ENCODE measurements at places on chromosomes 4 and X.

DNA sequence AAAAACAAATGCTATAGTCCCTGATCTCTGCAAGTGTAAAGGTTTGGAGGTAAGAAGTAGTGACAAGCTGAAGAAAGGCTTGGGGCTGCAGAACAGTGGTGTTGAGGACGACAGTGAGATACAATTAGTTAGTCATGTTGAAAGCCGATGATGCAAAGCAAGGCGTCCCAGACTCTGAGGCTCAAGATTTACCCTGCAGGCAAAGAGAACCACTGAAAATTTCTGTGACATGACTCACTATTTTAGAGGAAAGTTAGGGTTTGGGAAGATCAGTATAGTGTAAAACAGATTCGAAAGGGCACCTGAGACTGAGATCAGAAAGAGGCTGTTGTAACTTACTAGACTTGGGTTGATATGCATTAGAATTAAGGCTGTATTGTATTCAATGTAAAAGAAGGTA lies 281.3 kb upstream of the FTHL17 start:
- no peak for DNase-seq

DNA sequence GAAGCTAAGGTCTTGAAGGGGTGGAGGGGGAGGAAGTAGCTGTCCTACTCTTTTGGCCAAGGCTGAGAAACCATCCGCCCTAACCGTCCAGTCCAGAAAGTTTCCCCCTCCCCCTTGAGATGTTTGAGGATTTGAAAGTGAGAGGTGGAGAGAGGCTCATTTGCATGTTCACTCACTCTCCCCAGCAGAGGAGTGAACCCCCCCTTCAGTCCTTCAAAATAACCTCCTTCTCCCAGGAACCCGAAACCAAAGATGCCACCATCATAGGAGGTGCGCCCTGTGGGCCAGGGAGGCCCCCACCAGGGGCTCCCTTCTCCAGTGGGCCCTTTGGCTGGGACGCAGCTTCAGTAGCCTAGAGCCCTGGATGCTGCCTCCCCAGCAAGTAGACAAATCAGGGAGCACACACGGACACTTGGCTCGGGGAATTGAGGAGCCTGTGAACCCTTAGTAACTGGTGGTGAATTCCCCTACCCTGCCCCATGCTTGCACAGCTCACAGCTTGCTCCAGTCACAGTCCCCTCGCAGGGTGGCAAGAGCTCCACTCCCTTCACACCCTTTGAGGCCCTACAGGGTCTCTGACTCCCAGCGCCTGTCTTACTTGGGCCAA lies 25.6 kb downstream of the ELF4 start:
- DNase-seq: no peak

DNA sequence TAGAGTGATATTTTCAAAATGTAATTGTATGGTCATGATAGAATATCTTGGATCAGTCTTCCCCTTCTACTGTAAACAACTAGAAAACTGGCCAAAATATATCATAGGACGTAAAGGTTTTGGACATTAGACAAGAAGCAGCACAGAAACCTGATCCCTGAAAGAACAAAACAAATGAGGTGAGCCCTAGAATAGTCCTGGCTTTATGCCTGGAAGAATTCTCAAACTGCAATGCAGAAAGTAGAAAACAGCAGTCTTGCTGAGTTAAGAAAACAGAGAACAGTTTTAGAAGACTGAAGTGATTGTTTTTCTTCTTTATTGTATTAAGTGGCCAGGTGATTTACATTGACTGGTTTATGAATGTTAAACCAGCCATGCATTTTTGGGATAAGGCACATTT lies 19.5 kb downstream of the NSUN7 start:
- DNase-seq: no peak

DNA sequence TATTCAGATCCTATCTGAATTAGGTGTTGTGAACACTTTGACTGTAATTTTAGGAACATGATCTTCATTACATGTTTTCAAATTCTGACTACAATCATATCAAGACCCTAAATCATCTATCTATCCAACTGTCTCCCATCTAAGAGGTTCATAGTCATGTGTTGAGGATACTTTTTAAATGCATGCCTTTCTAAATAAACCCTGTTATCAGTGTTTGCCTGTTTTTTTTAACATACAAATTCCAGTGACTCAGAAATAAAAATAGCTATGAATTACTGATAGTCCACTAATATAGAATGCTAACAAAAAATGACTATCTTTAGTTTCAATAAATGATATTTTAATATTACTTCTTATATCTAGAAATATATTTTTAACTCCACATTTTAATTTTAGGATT lies 8.0 kb downstream of the RAB28 start:
- DNase-seq: no peak

DNA sequence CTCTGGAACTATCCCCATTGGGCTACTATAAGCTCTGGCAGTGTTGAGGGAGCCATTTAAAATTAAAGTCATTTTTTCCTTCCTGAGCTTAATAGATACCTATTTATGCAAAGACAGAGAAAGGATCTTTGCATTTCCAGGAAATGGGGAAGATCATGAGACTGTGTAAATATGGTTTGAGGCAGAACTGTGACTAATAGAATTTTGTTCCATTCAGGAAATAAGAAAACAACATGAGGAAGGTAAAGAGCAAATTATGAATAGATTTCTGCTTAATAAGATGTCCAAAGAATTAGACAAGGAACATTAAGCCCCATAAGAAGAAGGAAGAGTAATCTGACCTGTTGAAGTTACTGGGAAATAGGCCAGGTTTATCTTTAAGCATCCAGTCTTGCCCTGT lies 17.8 kb upstream of the TBC1D19 start:
- no peak for DNase-seq

DNA sequence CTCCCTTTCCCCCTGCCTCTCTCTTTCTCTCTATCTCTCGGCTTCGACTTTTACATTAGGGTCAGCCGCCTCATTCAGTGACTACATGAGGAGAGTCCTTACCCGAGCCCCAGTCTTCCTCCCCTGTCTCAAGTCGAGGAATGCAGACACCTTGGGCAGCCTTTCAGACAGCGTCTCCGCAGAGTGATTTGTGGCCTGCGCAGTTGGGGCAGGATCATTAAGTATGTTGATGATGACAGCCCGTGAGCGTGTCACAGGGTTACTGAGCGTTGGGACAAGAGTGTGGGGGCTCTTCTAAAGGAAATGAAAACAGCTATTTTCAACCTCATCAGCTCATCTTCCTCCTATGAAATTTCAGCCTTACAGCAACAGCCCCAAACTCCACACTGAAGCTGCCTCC lies 312.1 kb upstream of the GATB start:
- DNase-seq: no peak

- DNase-seq: no peak
Measured at GRCh38 chr4:152045807-152046571, 285.2 kb upstream of the GATB start.

DNA sequence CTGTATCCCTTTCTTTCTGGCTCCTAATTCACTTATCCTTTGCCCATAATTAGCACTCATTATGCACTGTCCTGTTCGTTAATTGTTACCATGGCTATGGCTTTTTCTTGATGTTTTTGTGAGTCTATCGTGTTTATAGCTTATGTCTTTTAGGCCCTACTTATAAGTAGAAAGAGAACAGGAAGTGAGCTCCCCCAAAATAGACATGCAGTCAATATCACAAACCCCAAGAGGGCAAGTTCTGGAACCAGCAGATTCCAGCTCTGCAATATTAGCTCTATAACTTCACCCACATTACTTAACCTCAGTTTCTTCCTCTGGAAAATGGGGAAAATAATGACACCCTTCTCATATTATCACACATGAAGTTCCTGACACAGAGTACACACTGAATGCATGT lies 7.4 kb upstream of the HS3ST1 start:
- DNase-seq: no peak

GRCh38 chr4:48968814-48969213 lies 17.3 kb upstream of the CWH43 start:
- no peak for DNase-seq

GRCh38 chrX:64536736-64537135 lies 141.5 kb upstream of the MTMR8 start:
- DNase-seq: no peak

GRCh38 chrX:23849241-23849640 lies 58.5 kb downstream of the APOO start:
- no peak for DNase-seq

Data from effector CD8-positive, alpha-beta T cell (primary cell).